ENCODE measurements at places on chromosomes 7 and 10.
A peak's percentile ranks its signal among the peaks of the same experiment; 100 is the strongest.

GRCh38 chr10:107771066-107771465 lies 606.6 kb upstream of the SORCS1 start:
- DNase-seq = no peak

DNA sequence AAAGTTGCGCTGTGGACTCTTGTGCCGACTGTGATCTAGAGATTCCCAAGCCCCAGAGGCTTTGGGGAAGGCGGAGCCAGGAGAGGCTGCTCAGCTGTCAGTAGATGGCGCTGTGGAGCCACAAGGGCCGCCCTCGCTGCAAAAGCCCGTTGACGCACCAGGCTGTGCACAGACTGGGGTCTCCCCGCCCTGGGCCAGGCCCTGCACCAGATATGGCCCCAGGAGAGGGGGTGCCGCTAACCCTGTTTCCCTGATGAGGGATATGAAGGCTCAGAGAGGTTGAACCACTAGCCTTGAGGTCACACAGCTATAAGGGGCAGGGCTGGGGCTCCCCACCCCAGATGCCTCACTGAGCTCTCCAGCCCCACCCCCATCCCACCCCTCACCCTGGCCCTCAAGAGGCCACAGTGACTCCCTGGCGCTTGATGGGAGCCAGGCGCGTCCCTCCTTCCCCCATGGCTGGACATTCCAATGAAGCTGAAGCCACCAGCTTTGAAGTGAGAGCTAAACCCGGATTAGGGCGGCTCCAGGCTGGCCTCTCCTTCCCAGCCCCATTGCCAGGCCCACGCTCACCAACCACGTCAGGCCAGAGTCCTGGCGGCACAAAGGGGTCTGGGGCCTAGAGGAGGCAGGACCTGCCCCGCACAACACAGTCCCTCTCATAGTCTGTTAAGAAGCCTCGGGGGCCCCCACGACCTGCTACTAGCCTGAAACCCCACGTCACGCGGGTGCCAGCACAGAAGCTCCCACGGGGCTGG lies 26.4 kb downstream of the MYL10 start:
- peak; percentile 71 for DNase-seq

GRCh38 chr7:55013851-55014250 lies 5.0 kb upstream of the EGFR start:
- DNase-seq = no peak

- DNase-seq = no peak
Measured at GRCh38 chr10:86712317-86712707, 44.0 kb downstream of the LDB3 start.

DNA sequence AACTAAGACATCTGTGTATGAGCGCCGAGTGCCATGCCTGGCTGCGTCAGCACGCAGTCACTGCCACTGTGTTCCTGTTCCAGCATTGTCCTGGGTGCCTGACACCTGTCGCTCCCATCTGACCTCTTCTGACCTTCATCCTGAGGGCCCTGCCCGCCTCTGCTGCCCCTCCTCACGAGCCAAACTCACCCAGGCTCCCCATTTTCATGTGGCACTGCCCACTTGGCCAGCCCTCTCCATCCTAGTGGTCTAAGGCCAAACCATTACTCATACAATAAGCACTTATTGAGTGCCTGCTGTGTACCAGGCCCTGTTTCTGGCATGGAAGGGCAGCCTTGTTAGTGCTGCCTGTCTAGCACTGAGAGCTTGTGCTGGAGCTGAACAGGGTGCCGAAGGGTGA lies 77.2 kb upstream of the PCBD1 start:
- DNase-seq = no peak

GRCh38 chr10:26478061-26478460 lies 39.9 kb downstream of the APBB1IP start:
- no peak for DNase-seq

GRCh38 chr10:21934307-21934706 lies 69.2 kb downstream of the DNAJC1 start:
- no peak for DNase-seq

DNA sequence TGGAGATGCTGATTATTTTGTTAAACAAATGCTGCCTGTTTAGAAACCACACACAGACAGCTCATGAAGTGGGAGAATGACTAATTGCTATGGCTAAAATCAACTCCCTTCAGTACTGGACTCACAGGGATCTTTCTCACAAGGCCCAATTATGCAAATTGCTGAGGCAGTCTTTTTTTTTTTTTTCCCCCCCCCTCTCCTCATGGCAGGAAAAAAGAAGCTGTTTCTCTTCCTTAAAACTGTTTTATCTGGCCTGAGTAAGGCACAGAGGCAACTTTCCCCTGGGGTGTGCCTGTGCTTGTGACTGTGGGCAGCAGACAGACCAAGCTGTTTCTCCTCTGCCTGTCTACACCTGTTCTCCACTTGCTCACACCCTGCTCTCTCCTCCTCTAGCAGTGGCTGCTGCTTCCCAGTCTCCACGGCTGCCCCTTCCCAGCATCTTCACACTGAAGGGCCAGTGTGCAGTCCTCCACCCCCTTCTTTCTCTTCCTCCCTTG lies 65.4 kb upstream of the STEAP1B start:
- no peak for DNase-seq

DNA sequence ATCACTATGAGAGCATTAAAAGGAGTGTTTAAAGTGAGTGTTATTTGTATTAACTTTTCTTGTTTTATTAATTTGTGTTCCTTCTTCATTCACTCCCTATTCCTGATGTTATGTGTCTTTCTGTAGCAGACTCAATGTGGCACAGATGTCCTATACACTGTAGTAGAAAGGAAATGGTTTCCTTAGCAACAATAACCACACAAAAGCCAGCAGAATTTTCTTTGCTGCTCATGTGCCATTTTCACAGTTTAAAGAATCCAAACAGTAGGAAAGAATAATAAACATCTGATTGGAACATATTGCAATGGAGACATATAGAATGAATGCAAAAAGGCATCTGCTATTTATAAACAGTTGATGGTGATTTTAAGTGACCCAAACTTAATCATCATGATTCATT lies 763.6 kb downstream of the PHTF2 start:
- DNase-seq = no peak

DNA sequence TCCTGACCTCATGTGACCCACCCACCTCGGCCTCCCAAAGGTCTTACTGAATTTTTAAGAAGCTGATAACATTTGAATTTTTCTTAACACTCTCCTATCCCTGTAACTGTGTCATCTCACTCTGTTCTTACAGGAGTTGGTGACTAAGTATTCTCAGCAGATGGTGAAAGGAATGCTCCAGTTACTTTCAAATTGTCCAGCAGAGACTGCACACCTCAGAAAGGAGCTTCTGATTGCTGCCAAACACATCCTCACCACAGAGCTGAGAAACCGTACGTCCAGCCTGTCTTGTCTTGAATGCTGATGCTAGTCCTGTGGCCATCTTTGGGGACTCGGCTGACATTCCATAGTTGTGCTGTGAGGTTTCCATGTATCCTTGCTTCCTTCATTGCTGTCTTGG lies 24.9 kb downstream of the TRRAP start:
- DNase-seq = no peak

GRCh38 chr7:135976312-135977006 lies 700 bp downstream of the MTPN start:
- DNase-seq = peak; percentile 23

GRCh38 chr7:136717910-136718557 lies 150.4 kb upstream of the CHRM2 start:
- no peak for DNase-seq

DNA sequence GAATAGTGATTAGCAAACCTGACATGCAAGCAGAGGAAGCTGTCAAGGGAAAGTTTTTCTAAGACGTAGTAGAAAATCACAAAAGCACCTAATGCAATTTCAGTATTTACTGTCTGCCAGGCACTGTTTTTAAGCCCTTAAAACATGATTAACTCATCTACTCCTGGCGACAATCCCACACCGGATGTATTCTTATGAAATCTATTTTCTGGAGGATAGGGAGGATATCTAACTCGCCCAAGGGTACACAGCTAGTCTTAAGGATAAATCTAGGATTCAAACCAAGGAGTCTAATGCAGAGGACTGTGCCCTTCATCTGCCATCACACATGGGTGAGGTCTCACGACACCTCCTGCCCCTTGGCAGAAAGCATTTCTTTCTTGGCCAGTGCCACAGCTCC lies 47.8 kb upstream of the FIGNL1 start:
- DNase-seq = no peak

GRCh38 chr7:66662646-66663264 lies 34.1 kb downstream of the KCTD7 start:
- no peak for DNase-seq

GRCh38 chr10:110340816-110341215 lies 36.1 kb upstream of the SMNDC1 start:
- no peak for DNase-seq

GRCh38 chr7:117173035-117173770 lies 149.7 kb downstream of the WNT2 start:
- DNase-seq = no peak

DNA sequence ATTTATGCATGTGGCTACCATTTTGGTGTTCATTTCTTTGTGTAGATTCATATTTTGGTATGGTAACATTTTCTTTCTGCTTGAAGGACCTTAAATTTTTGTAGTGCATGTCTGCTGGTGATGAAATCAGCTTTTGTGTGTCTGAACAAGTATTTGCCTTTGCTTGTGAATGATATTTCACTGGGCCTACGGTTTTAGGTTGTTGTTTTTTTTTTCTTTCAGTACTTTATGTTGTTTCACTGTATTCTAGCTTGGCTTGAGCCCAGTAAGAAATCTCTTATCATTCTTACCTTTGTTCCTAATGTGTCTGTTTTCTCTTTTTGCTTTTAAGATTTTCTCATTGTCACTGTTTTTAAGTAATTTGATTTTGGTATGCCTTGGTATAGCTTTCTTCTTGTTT lies 31.9 kb downstream of the SAMD8 start:
- no peak for DNase-seq

DNA sequence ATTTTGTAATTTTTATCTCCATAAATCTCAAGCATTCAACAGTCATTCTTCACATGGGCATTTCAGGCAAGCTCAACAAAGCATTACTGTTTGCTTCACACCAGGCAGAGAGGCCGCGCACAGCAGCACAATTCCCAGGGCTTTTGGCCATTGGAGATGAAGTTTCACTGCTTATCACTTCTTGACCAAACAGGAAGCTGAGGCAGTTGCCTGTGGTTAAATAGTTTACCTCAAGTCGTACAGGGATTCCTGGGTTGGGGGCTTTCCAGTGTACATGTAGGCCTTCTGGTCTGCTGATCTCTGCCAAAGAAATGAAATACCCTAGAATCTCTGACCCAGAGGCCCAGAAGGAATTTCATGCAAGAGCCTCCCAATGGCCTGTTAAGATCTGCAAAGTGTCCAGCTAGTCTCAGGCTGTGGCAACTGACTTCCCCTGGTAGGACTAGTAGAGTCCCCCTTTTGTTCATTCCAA lies 11.2 kb upstream of the PRDX3 start:
- DNase-seq = peak; percentile 53

DNA sequence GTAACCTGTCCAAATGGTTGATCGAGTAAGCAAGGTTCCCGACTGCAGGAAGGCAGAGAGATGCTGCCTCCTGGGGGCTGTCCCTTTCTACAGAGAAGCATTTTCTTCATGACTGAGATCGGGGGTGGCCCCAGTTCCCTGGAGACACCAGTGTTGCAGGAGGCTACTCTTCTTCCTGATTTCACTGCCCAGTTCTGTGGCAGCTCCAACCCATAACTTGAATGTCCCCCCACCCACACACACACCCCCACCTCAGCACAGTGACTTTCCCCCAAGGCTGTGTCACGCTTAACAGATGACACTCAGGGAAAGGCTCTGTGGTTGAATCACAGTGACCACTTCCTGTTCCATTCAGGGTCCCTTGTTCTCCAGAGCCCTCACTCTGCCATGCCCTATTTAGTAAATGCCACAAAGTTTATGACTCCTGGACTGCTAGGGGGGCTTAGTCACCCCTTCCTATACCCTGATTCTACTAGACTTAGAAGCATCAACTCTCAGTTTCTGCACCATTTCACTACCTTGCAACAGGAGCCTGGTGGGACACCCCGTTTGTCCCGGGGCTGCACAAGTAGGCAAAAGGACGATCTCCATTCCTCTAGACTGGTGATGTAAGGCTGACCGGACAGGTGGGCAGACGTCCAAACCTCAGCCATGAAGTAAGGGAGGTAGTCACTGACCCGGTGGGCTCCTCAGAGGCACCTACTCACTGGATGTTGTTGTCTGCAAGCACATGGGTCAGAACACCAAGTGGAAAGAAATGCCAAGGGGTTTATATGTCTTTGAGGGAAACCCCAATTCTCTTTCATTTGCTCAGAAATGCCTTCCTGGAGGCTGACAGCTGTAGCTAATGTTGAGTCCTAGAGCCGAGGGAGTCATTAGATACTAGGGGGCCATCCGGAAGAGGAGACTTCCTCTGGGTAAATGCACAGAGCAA lies 31.3 kb upstream of the SMC3 start:
- peak; percentile 77 for DNase-seq

DNA sequence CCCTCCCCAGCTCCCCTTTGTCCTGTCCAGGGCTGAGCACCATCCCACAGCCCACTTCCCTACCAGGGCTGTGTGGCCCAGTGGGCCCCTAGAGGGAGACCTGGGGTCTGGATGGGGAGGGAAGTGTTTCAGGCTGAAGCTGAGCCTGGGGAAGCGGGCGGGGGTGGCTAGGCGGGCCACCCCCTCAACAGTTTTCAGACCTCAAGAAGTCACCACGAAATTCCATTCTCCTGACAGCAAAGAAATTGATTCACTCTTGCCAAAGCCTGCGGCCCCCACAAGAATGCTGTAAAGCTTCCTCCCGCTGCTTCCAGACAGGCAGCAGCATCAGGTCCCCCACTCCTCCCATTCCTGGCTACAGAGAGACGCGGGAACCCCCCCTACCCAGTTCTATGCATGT lies 2.5 kb upstream of the LFNG start:
- no peak for DNase-seq

DNA sequence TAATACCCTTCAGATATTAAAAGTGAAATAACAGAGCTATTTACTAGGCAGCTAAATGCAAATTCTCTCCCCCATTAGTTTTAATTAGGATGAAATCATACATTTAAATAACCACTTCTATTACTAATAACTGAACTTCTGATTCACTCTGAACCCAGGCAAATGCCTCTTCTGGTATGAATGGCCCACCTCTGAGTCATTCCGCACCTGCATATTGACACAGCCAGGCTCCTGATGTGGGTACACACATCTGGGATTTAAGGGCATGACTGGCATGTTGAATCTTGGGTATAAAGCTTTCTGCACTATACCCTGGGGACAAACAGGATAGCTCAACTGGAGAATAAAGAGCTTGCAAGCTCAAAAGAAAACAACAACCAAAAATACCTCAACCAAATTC lies 140.9 kb downstream of the AUTS2 start:
- peak; percentile 4 for DNase-seq

GRCh38 chr7:12320987-12321647 lies 82.5 kb downstream of the VWDE start:
- no peak for DNase-seq

DNA sequence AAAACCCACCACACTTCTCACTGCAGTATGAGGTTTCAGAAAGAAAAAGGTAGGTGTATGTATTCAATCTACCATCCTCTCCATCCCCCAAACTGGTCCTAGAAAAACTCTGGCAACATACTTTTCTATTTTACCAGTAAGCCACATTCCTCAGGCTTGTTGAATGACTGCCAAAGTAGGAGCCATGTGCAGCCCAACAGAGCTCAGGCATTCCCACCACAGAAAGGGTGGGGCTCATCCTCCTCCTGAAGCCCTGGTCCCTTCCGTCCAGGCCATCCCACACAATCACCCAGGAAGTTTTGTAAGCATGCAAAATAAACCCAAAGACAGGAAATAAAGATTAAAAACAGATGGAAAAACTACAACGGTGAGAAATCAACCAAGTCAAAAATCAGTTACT lies 57.2 kb downstream of the MAD1L1 start:
- DNase-seq = no peak
